Stimulated activated CD4-positive, alpha-beta T cell treated with anti-CD3 and anti-CD28 coated beads, Interleukin-15, amount 100 ng/mL, for 48 hours (primary cell): ENCODE measurements at places on chromosomes 12 and 14.

- no peak for DNase-seq
Measured at GRCh38 chr12:89461190-89461589, 63.4 kb downstream of the GALNT4 start.

GRCh38 chr12:32107359-32108267, 966 bp downstream of the BICD1 start:
- peak; percentile 30 for DNase-seq

- peak; percentile 78 for DNase-seq
Measured at GRCh38 chr12:127165567-127166392, 1101.2 kb upstream of the TMEM132C start.

- no peak for DNase-seq
Measured at GRCh38 chr12:5614256-5614655, 182.3 kb downstream of the NTF3 start.

DNA sequence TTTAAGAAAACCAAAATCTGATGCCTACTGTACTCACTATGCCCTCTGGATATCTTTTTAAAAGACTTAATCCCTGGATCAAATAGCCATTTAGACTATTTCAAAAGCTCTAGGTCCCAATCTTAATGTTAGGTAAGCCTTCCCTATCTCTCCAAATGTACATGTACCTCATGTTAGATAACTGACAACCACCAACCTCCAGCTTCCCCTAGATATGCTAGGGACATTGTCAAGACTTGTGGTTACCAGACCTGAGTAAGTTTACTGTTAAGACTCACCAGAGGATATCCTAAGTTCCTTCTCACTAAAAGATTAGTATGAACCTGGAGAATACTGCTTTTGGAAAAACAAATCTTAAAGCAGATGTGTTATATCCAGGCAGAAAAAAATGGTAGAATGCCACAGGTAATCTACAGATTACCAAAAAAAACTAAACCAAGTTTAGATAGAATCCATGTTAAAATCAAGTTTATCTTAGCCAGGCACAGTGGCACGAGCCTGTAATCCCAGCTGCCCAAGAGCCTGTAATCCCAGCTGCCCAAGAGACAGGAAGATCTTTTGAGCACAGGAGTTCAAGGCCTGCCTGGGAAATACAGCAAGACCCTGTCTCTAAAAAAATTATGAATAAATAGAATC, 9.7 kb downstream of the NAP1L1 start:
- no peak for DNase-seq

DNA sequence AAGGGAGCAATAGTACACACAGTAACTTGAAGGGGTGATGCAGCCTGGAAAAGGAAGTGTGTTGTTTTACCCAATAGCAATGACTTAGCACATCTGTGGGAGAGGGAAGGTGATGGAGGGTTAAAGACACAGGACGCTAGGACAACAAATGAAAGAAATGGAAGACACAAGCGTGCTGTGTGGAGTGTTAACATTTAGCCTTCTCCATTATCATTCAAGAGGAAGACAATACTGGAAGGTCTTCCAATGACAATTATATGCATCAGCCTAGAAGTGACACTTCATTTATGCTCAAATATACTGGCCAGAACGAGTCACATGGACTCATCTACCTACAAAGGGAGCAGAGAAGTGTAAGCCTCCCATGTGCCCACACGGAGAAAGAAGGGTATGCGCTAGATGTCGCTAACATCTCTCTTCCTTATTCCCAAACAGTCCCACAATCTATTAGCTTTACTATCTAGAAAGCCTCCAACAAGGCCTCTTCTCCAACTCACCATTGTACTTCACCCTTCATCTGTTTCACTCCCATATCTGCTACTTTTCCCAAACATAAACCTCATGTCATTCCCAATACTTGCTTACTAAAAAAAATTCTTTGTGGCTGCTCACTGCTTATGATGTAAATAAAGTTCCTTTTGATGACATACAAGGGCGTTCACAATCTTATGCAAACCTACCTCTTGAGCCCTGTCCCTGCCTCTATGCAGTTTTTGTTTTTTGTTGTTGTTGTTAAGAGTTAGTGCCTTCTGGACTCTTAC, 20.3 kb downstream of the PPM1H start:
- no peak for DNase-seq

- no peak for DNase-seq
Measured at GRCh38 chr12:124233041-124233796, 61.7 kb upstream of the RFLNA start.

GRCh38 chr12:93844164-93844784, 167.1 kb downstream of the CRADD start:
- DNase-seq: no peak

- no peak for DNase-seq
Measured at GRCh38 chr12:103020839-103021238, 63.4 kb downstream of the ASCL1 start.

GRCh38 chr14:82029038-82029437, 495.4 kb upstream of the SEL1L start:
- DNase-seq: no peak

- DNase-seq: no peak
Measured at GRCh38 chr14:70654632-70655031, 12.9 kb downstream of the TTC9 start.

DNA sequence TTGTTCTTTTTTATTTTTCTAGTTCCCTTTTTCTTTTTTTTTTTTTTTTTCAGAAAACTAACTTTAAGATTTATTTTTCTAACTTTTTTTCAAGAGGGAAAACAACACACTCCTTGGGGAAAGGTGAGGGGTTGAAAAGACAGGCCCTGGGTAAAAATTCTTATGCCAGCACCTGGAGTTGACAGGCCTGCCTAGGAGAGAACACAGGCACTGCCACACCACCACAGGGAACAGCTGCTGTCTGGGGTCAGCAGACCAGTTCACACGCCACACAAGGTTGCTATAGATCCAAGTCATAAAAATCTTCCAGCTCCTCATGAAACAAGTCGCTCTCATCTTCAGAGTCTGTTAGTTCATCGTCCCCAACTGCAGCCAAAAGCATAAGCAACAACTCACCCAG, 246.4 kb downstream of the C12orf50 start:
- no peak for DNase-seq

GRCh38 chr14:22557846-22558220, 31.2 kb downstream of the DAD1 start:
- DNase-seq: no peak

- no peak for DNase-seq
Measured at GRCh38 chr14:82724316-82724715, 1190.7 kb upstream of the SEL1L start.

DNA sequence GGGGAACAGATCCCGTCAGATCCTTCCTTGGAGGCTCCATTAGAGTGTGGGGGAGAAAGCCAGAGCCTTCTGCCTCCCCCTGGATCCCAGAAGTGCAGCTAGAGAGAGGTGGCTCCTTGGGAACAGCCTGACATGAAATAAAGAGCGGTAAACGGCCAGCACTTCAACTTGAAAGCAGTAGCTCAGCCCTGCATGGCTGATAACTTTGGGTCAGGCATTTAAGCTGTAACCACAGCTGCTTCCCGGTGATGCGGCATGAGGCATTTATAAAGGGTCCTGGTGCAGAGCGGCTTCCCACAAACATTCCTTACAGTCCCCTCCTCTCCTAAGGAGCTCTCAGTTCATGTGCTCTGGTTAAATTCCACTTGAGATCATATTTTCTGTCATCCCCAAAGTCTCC, 960.3 kb downstream of the VRK1 start:
- DNase-seq: no peak

GRCh38 chr12:53907103-53907502, 31.5 kb upstream of the HOXC13 start:
- no peak for DNase-seq

- no peak for DNase-seq
Measured at GRCh38 chr12:124543052-124543589, 24.3 kb downstream of the NCOR2 start.

- no peak for DNase-seq
Measured at GRCh38 chr14:69921052-69921451, 41.8 kb downstream of the SMOC1 start.

- DNase-seq: no peak
Measured at GRCh38 chr14:99664058-99664936, 19.4 kb downstream of the HHIPL1 start.

DNA sequence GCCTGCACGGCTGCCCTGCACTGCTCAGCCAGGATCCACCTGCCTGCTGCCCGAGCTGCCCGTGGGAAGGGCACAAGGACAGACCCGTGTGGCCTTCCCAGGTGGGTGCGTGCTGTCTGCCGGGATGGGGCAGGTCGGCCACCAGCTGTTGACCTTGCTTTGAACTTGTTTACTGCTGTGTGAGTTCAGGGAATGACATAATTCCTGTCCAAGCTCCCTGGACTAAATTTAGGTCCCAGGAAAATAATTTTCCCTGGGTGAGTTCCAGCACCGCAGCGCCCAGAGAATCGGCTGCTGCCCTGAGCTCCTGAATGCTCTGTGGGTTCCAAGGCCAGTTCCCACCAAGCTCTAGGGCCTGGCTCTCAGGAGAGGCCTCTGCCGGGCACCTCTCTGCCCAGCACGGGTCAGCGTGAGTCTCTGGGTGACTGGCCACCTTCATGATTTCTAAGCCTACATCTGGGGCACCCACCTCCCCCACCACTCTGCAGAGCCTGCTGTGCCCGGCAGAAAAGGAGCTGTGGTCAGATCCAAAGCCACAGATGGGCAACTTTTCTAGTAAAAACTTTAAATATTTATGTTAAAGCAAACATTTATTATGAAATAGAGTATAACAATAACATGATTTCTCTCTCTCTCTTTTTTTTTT, 27.2 kb upstream of the MLXIP start:
- DNase-seq: no peak

GRCh38 chr14:37062191-37062803, 110.1 kb downstream of the SLC25A21 start:
- DNase-seq: no peak

DNA sequence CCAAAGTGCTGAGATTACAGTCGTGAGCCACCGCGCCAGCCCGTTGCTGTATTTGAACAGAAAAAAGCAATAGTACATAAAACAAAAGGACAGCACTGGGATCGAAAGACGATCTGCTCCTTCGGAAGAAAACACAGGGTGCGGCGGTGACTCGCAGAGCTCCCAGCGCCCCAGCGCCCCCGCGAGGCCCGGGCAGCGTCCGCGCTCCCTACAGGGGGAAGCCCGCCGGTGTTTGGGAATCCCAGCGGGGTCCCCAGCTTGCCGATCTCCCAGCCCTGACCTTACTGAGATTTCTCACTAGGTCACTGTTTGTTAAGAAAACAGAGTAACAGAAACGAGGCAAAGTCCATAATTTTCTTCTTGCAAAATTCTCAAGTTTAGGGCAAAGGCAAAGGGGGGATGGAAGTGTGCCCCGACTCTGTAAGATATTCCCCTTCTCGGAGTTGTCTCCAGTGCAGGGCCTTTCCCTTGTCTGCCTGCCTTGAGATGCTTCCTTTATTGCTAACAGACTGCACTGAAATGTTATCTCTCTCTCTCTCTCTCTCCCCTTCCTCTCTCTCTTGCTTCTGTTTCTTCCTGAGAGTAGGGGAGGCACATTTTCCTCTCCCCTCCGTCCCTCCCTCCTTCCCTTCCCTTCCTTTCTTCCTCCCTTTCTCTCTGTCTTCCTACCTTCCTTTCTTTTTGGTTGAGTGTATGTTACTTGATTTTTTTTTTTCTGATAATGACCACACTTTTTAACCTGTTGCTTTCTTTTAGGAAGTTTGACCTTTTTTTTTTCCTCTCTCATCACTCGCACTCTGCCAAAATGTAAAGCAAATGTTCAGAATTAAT, 91.9 kb downstream of the TMEM30B start:
- peak; percentile 30 for DNase-seq

- DNase-seq: no peak
Measured at GRCh38 chr14:61379639-61380184, 58.3 kb downstream of the PRKCH start.
